Fibroblast of skin of right quadriceps (primary cell): ENCODE measurements at places on chromosomes 3 and 15.

DNA sequence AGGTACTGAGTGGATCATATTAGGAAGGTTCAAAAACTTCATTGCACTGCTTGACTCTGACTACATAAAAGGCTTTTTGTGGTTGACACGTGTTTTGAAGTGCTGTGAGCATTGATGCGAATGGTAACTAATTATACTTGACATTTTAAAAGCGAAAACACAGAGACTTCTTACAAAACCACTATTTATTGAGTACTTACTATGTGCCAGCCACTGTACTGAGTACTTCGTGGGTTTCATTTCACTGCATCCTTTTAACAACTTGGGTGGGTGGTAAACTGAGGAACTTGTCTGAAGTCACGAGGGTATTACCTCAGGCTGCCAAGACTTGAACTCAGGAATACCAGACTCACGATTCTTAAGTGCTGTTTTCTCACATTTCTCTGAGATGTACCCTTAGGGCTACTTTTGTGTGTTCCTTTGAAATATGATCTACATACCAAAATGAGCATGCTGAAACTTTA lies 45.3 kb upstream of the PPP4R2 start:
- no peak for DNase-seq

DNA sequence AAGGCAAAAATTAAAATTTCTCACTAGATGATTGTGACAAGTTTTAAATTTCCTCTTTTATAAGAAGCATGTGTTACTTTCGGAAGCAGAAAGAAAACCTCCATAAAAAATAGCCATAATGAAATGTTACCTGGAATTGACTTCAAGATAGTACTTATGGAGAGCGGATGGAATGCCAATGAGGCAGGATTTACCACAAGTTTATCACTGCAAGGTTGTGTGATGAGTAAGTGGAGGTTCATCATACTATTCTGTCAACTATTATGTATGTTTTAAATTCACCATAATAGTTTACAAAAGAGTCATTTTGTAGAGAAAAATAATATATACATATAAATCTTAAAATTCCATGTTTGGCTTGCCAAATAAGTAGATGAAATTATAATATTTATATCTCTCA lies 230.3 kb downstream of the SCAPER start:
- DNase-seq = peak; percentile 64

DNA sequence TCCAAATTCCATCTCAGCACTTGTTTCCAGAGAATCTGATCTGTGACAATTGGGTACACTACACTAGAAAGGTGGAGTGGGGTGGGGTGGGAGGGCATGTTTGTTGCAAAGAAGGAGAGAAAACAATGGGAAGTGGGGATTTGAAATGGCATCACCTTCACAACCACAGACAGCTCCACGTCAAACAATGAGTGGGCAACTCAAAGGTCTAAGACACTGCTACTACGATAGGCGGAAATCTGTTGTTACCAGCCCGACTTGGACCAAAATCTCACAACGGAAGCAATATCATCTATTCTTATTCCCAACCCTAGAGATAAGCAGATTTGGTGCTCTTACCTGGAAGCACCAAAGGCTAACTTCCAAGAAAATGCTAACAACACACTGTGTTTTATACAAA lies 3.3 kb downstream of the CYP19A1 start:
- no peak for DNase-seq

- DNase-seq = peak; percentile 41
These were observed 609 bp downstream of the GOLGA8A start for GRCh38 chr15:34436956-34437442.

DNA sequence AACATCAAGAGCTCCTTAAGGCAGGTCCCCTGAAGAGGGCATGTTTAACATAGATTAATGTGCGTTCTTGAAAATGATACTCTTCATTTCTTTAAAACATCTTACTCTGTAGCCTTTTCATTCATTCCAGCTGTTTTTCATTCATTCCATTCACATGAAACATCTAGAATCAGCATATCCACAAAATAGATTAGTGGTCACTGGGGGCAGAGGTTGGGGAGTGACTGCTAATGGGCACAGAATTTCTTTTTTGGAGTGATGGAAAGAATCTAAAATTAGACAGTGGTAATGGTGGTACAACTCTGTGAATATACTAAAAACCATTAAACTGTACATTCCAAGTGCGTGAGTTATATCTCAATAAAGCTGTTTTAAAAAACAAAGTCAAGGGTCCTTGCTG lies 15.4 kb upstream of the CXCR6 start:
- DNase-seq = peak; percentile 43

GRCh38 chr3:32869513-32870047 lies 51.8 kb downstream of the TRIM71 start:
- no peak for DNase-seq

GRCh38 chr15:90035095-90035839 lies 34.1 kb downstream of the ZNF710 start:
- DNase-seq = peak; percentile 70

GRCh38 chr3:23002836-23003732 lies 200.0 kb upstream of the UBE2E2 start:
- DNase-seq = peak; percentile 37

GRCh38 chr15:39461536-39462130 lies 119.2 kb upstream of the THBS1 start:
- DNase-seq = no peak

GRCh38 chr3:186362988-186363387 lies 954 bp upstream of the DGKG start:
- DNase-seq = no peak

- DNase-seq = no peak
These were observed 112.7 kb upstream of the SLC4A7 start for GRCh38 chr3:27596921-27597320.

- no peak for DNase-seq
These were observed 540.3 kb downstream of the PYDC2 start for GRCh38 chr3:192001218-192001617.

- DNase-seq = peak; percentile 7
These were observed 21.4 kb downstream of the ACKR2 start for GRCh38 chr3:42830437-42831320.

DNA sequence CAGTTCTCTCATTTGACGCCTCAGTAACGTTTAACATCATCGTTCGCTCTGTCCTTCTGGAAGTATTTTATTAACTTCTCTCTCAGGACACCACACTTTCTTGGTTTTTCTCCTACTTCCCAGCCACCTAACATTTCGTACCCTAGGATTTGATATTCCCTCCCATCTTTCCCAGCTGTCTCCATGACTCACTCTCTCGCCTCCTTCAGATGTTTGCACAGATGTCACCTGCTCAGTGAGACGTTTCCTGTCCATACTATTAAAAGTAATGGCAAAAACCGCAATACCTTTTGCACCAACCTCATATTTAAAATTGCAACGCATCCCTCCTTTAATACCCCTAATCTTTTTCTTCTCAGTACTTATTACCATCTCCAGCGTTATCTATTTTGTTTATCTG lies 62.1 kb upstream of the SPRED1 start:
- no peak for DNase-seq

- DNase-seq = peak; percentile 72
These were observed 1.8 kb downstream of the RCCD1 start for GRCh38 chr15:90956274-90957030.

DNA sequence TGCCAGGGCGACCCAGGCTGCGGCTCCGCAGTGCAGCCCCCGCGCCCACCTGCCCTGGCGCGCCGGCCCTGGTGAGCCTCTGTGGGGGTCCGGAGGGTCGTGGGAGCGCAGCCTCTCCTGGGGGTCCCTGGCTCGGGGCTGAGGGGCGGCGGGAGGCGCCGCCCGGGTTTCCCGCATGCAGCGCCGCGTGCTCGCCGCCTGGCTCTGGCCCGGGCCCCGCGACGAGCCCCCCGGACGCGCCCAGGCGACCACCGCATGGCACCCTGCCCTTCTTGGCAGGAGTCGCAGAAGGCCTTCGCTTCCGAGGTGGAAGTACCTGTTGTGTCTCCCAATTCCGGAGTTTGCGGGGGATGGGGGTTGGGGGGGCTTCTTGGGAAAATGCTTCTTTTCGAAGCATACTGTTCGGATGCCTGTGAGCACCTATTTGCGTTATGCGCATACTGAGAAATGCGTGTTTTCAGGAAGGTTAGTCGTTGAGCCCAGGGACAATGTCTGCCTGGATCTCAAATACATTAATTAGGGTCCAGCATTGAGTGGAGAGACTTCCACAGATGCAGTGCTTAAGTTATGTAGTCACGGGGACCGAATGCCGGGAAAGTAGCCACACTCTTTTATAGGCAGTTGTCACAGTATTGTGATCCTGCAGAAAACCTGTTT lies 1.3 kb downstream of the GABRA5 start:
- no peak for DNase-seq

GRCh38 chr3:103181160-103181559 lies 746.3 kb downstream of the ZPLD1 start:
- DNase-seq = no peak

- DNase-seq = peak; percentile 44
These were observed 845.5 kb downstream of the ROBO2 start for GRCh38 chr3:77885381-77885780.

GRCh38 chr15:73317651-73318462 lies 50.9 kb downstream of the HCN4 start:
- no peak for DNase-seq

DNA sequence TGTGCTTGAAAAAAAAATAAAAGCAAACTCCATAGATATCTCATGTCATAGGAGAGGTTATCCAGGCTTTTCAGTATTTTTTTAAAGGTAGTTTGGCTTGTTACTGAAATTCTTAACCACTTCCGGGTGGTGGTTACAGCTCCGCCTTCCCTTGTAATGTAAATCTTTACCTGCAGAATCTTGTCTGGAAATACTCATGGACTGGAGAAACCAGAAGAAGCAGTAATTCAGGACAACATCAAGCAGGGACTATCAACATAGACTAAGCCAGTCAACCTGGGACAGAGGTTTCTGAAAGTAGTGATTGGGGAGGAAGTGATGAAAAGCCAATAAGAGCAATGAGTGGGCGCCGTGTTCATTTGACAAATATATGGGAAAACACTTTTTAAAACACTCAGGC lies 78.9 kb upstream of the SKOR1 start:
- DNase-seq = no peak
